ENCODE measurements at places on chromosomes 2 and 18.

- DNase-seq = no peak
Observed at GRCh38 chr2:84442888-84443287, 16.2 kb downstream of the SUCLG1 start.

DNA sequence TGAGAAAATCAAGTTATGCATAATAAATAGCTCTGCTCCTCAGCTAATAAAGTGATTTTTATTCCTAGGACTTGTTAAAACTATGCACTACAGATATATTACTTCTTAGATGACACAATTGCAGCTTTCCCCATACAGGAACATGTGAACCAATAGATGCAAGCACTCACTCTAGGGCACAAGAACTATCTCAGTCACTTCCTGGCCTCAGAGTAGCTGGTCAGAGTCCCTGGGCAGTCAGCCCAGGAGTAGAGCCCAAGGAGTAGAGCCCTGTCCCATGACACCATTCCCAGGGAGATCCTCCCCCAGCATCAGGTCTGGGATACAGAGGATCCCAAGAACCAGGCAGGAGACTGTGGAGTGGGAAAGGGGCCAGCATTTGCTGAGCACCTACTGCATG is 2.7 kb downstream of the TNS1 start:
- no peak for DNase-seq

DNA sequence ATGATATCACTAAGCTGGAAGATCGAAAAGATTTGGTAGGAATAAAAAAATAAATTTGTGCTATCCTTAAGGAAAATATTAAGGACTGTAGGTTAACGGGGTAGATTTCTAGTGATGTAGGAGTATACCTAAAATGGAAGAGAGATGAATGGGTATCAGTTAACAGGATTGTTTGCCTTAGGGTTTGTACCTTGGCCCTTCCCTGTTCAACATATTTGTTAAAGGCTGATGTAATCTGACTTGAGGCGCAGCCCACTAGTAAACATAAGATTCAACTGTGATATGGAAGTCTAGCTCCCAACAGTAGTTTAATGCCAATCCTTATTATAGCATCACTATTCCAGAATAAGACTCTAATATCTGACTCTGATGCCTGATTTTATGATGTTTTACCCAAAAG is 685.2 kb downstream of the DCC start:
- DNase-seq = no peak

GRCh38 chr2:30561349-30561748 is 114.3 kb downstream of the LCLAT1 start:
- DNase-seq = no peak

GRCh38 chr2:200307724-200308545 is 1.4 kb downstream of the SPATS2L start:
- no peak for DNase-seq

- no peak for DNase-seq
Observed at GRCh38 chr2:220433131-220433530, 805.7 kb downstream of the SLC4A3 start.

DNA sequence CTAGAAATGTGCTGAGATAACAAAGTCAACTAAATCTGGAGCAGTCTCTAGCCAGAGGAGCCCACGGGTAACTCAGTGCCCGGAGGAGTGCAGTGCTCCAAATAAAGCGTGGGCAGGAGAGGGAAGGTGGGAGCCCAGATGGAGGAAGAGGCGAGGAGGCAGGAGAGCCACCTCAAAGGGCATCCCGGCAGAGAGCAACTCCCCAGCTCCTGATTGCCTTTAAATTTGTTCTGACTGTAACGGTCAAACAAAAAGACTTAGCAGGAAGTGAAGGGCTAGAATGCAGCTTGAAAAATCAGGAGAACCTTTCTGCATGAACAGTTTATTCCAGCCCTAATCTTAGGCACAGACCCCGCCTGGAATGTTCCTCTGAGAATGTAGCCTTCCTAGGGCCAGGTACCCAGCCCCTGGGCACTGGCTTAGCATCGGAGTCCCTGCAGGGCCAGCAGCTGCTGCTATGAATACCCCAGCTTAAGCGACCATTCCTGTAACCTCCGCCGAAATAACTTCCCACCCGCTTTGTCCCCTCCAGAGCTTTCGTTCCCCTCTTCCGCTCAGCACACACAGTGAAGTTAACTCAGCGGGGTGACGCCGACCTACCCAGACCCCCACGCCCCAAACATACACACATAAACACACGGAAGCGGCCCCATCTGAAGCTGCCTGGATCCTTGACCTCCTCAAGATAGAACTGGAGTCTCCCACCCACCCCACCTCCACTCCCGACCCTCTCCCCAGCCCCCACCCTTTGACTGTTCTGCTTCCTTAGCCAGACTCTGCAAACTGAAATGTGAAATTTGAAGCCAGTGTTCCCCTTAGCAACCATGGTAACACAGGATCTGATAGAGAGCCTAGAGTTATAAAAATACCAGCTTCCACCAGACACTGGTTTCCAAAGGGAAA is 123.2 kb downstream of the SMAD7 start:
- DNase-seq = no peak

GRCh38 chr2:215579809-215580208 is 143.9 kb upstream of the FN1 start:
- DNase-seq = no peak

DNA sequence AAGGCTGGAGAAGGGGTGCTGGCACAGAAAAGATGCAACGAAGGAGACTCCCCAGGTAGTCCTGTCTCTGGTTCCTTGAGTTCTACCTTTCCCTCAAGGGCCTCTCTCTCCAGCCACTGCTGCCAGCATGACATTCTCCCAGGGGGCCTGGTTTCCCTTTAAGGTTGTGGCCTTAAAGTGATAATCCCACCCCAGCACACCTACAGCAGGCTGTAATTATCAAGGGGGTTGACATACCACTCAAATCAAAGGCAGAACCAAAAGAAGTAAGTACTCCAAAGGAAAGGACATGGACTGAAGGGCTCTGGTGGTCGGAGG is 127.4 kb upstream of the MSH6 start:
- DNase-seq = no peak

- no peak for DNase-seq
Observed at GRCh38 chr2:23944527-23944926, 4.3 kb downstream of the UBXN2A start.

GRCh38 chr2:128490321-128490720 is 171.7 kb upstream of the HS6ST1 start:
- DNase-seq = no peak

- no peak for DNase-seq
Observed at GRCh38 chr18:75173738-75174137, 35.2 kb downstream of the PTGR3 start.

GRCh38 chr2:220334871-220335590 is 707.6 kb downstream of the SLC4A3 start:
- no peak for DNase-seq

GRCh38 chr2:69104261-69104660 is 91.3 kb downstream of the ANTXR1 start:
- no peak for DNase-seq

GRCh38 chr2:238019962-238020361 is 40.8 kb upstream of the SCLY start:
- DNase-seq = no peak

DNA sequence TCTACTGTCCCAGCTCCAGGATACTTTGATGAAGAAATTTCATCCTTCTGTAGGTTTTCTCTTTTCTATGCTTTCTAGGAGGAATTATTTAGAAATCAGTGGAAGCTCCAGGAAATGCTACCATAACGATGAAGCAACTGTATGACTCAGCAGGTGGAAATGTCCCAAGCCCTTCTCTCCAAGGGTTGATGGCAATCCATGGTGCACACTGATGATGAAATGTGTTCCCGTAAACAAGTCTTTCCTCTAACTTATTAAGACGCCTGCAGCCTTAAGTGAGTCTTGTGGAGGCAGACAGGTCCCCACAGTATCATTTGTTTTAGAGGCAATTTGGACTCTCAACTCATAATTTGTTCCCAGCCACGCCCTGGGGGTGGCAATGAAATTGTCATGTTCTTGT is 777.6 kb upstream of the SOX11 start:
- DNase-seq = no peak

DNA sequence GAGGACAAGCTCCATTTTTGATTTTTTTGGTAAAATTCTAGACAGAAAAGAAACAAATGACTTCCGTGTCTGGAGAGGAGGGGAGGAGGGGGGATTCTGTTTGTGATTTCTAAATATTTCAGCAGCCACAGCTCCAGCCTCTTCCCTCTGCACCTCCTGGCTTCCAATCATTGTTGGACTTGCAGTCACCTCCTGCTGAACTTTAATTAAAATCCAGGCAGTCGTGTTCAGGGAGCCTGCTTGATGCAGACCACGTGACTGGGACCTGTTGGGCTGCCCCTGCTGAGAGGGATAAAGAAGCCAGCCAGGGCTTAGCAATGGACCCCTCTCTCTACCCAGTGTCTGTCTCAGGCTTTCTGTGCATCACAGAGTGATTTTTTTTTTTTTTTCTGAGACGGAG is 115.1 kb downstream of the SH3BP4 start:
- DNase-seq = no peak

DNA sequence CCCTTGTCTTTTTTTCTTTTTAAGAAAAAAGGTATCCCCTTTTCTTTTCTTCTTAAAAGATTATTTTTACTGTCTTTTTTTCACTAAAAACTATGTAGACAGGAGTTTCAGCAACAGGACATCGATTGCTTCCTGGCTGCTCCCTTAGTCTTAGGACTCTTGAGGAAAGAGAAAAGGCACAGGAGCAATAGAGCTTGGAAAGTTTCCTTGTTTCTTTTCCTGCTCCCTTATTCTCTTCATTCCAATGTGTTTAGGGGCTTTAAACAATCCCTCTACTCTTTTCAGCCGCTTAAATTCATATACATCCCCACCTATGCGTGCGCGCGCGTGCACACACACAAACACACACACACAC is 225.9 kb upstream of the FBXO11 start:
- no peak for DNase-seq

DNA sequence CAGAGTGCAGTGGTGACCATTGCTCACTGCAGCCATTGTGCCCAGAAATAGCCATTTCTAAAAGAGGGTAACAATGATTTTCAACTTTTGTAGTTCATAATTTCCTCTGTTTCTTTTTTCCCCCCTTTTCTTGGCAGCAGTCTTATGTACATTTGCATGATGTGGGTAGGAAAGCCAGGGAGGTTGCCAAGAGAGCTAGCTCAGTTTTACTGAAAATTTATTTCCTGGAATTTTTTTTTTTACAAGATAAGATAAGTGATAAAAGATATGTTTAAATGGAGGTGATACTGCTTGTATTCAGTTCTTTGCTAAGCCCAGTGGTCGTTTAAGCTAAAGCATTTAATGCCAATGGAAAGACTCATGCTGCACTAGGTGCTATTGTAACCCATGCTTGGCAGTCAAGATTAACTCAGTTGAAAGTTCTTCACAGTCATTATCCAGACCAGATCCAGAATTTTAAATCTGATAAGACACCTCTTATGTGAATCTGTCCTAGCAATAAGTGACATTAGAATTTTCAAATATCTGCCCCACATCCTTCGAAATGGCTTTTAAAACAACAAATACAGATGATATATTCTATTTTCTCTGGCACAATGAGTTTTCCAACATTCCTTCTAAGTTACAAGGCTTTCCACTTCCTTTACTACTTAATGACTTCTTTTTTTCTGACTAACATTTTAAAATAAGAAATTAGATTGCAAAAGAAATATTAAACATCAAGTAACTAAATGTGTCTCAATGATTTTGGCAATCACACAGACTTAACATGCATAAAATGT is 4.4 kb upstream of the ATP8B1 start:
- DNase-seq = no peak

DNA sequence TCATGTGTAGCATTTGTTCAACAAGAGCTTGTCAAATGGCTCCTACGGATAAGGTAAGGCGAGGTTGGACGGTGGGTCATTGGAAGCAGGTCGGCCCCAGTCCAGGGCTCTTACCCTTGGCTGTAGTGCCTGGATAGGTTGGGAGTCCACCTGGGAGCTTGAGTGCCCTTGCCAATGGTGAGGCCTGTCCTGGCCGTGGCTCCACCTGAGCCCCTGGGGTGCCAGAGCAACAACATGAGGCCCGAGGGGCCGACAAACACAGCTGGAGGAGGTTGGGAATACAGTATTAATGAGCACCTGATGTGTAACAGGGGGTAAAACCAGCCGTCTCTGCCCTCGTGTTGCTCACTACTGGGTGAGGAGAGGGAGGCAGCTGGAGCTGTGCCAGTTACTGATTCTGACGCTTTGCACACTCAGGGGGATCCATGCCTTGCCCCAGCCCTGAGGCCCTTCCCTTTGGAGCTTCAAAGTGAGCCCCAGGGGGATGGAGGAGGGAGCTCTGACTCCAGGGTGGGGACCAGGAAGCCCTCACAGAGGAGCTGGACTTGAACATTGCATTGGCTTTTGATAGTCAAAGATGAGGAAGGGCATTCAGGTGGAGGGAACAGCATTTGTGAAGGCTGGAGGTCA is 87.2 kb downstream of the RHOB start:
- DNase-seq = no peak

DNA sequence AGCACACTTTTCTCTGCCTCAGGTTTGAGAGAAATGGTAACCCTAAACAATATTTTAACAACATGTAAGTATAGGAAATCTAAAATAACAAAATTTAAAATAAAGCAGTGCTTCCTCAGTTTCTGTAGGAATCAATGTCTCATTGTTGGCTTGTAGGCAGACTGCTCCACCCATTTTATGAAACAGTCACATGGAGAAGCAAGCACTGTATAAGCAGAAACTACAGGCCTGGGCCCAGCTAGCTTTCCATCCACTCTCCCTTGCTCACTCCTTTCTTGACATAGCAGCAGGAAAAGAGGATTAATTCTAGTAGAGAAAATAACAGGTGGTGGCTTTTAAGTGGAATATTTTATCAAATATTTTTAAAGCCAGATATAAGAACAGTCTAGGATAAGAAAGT is 97.2 kb downstream of the PLEKHM3 start:
- DNase-seq = no peak

DNA sequence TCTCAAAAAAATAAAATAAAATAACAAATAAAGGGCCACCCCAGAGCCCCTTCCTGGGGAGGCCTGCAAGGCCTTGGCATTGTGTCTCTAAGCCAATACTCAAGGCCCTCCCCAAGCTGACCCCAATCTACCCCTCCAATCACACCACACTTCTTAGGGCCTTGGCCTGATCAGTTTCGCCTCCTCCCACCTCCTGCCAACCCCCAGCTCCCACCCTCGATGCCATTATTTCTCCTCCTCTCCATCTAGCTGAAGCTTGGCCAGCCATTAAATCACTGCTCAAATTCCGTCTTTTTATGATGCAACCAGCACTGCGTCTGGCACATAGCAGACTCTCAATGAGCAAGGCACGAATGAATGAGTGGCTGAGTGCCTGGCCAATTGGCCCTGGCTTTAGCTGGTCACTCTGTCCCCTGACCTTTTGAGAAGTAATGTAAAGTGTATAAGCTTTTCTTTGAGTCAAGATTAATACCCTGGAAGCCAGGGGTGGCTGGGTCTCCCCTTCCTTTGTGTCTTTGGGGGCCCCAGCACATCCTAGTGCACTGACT is 55.9 kb downstream of the SMAD7 start:
- no peak for DNase-seq

- DNase-seq = no peak
Observed at GRCh38 chr2:239129147-239129920, 271.5 kb downstream of the HDAC4 start.

GRCh38 chr2:101135412-101136296 is 15.5 kb downstream of the TBC1D8 start:
- DNase-seq = no peak

All from HL-60 (cell line).